ENCODE measurements at places on chromosomes 2 and 18.

DNA sequence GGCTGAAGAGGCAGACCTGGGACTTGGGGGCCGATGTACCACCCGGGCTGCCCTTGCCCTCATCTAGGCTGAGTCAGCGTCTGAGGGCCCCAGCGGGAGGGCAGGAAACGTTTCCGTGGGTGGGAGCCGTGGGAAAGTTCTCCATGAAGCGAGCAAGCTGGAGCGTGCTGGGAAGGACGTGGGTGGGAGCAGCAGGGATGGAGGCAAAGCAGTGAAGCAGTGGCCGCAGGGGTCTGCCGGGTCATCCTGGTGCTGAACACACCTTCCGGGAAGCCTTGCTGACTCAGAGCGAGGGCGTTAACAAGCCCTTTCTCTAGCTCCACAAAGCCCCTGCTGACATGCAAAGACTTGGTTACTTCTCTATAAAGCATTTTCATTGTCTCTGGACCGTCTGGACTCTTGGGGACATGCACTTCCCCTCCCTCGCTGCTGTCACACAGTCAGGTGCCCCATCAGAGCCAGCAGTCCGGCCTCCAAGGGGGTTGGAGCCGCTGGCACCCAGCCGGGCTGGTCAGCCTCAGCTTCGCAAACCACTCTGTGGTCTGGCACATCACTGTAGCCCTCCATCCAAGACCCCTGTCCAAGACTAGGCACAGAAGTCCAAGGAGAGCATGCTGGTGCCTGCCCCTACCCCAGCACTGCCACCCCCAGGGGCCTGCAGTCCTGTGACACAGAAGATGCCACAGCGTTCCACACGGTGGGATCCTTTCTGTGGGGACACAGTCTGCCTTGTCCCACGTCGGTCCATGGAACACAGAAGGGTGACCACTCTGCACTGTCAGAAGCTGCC is 115.1 kb upstream of the GPC1 start:
- DNase-seq = no peak

DNA sequence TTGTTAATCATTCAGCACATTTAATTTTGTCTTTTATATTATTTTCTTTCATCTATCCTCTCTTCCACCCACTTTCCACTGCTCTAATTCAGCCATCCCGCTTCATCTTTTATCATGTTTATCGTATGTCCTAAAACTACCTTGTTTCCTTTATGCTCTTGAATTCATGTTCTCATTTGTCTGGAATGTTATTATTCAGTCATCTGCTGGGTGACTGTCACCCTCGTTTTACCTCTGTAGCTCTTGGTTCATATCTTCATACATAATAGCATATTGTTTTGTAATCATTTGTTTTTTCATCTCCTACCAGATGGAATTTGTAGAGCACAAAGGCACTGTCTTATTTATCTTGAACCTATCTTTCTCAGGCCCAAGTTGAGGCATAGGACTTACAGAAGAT is 37.0 kb downstream of the SMCHD1 start:
- no peak for DNase-seq

DNA sequence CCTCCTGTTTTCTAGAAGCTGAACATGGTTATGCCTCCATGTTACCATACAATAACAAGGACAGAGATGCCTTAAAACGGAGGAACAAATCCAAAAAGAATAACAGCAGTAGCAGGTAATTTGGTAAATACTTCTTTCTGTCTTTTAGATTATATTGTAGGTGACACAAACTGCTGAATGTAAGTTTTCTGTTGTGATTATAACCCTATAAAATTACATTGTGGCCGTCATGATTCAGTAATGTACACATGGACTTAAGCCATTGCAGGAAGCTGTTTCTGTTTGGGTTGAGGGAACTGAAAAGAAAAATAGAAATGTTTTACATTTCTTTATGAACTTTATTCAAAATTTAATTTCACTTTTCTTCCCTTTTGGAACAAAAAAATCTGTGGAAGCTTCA is 1.2 kb downstream of the MXD1 start:
- DNase-seq = no peak

GRCh38 chr2:3128786-3129185 is 248.8 kb downstream of the EIPR1 start:
- DNase-seq = no peak

DNA sequence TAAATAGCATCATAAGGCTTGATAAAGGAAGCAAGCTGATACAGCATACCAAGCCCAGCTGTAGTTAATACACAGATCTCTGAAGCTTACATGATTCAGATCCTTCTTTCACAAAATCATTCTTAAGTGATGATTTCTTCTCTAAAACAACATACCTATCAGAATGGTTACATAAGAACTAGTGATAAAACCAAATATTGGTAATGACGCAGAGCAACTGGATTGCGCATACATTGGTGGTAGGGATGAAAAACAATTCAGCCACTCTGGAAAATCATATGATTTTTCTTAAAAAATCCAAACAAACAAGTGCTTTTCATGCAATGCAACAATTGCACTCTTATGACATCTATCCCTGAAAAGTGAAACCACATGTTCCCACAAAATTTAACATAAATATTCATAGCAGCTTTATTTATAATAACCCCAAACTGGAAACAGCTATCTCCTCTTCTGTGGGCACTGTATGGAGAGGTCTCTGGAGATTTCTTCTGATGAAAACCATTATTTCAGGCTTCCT is 153.6 kb upstream of the DSEL start:
- no peak for DNase-seq

GRCh38 chr2:73979686-73980085 is 5.0 kb upstream of the TET3 start:
- no peak for DNase-seq

DNA sequence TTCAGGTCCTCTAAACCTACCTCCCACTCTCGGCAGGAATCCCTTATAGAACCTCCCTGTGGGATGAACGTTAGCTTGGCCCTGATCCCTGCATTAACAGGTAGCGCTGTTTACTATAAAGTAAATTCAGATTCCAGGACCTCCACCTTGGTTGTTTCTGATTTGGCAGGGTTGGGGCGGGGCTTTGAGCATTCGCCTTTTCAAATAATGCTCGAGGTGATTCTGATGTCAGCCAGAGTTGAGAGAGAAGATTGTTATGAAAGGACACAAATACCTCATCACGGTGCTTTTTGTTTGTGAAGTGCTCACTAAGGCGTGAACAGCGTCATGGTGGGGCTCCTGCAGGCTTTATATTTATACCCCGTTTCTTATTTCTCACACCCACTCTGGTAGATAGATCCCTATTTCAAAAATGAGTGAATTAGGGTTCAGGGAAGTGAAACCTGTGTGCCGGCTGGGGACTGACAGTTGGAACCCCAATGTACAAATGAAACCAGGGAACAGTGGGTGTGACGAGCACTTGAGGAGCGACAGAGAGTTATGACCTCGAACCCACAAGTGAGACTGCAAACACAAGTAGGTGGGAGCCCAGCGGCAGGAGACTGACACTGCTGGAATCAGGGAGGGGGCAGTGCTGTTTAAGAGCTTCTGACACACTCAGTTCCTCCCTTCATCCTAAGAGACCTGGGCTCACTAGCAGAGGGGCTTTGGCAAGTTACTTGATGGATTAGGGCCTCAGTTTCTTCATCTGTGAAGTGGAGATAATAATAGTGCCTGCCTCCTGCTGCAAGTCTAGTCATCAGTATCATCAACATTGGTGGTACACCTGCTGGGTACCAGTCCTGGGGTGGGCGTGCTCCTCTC is 14.2 kb upstream of the CXCR4 start:
- no peak for DNase-seq

- DNase-seq = no peak
Measured at GRCh38 chr2:212945526-212945925, 205.9 kb downstream of the IKZF2 start.

DNA sequence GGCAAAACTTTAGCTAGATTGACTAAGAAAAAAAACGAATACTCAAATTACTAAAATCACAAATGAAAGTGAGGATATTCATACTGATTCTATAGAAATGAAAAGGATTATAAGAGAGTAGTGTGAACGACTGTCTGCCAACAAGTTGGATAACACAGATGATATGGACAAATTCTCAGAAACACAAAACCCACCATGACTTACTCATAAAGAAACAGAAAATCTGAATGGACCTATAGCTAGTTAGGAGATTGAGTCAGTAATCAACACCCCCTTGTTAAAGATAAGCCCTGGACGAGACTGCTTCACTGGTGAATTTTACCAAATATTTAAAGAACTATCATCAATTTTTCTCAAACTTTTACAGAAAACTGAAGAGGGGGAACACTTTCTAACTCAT is 108.8 kb upstream of the TMEM200C start:
- DNase-seq = no peak
